Ovary (tissue), 10 donors: ENCODE measurements at places on chromosomes 3 and 15. TPM values are rescaled to one million over a fixed set of nuclear protein-coding genes. Genes with fewer than 3 reads are reported as not detected.
A peak's percentile ranks its signal among the peaks of the same experiment; 100 is the strongest.

The RAB6B gene
- 5.5 TPM for total RNA-seq

The NEK11 gene
- total RNA-seq = 10.8 TPM

The IGSF11 gene
- total RNA-seq = 18.0 TPM

The KNG1 gene
- total RNA-seq = 0.23 TPM

The SRGAP3 gene
- 16.2 TPM for total RNA-seq

The ANXA2 gene
- 436 TPM for total RNA-seq

The EIF4G1 gene
- 72.4 TPM for total RNA-seq

The NEK10 gene
- total RNA-seq = 1.0 TPM

The CHRNA7 gene
- total RNA-seq = 2.5 TPM

The SEC22A gene
- 20.9 TPM for total RNA-seq

The GOLGA8H gene
- total RNA-seq = 0.35 TPM

GRCh38 chr15:92079047-92079446 lies 225.5 kb downstream of the SLCO3A1 start:
- DNase-seq = no peak

GRCh38 chr3:47611576-47611975 lies 32.9 kb upstream of the CSPG5 start:
- DNase-seq = no peak

DNA sequence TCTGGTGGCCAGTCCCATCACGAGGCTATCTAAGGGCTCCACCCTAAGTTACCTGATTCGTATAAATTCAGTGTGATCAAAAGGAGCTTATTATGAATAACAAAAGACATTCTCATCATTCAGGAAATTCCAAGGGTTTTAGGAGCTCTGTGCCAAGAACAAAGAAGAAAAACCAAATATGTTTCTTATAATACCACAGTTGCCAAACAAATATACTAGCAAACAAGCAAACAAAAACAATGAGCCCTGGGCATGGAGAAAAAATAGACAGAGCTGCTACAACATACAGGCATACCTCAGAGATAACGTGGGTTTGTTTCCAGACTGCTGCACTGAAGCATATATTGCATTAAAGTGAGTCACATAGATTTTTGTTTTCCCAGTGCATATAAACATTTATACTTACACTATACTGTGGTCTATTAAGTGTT lies 20.2 kb upstream of the CFAP161 start:
- no peak for DNase-seq

GRCh38 chr3:3015185-3016089 lies 94.7 kb downstream of the IL5RA start:
- DNase-seq = no peak

- DNase-seq = no peak
Observed at GRCh38 chr3:165683947-165684346, 153.3 kb downstream of the BCHE start.

DNA sequence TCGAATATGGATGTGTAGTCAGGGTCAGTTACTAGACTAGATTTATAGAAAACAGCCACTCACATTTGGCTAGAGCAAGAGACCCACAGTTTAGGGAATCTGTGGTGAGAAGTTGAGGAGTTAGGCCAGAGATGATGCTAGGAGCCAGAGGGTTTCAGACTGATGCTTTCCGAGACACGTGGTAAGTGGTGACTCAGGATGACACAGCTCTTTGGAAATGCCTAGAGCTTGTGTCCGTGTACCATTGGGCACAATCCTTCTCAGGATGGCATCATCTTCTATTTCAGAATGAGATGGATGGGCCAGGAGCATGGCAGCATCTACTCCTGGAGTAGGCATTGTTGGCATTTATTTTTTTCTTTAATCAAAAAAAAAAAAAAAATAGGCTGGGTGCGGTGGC lies 28.5 kb downstream of the PTPRG start:
- DNase-seq = no peak

DNA sequence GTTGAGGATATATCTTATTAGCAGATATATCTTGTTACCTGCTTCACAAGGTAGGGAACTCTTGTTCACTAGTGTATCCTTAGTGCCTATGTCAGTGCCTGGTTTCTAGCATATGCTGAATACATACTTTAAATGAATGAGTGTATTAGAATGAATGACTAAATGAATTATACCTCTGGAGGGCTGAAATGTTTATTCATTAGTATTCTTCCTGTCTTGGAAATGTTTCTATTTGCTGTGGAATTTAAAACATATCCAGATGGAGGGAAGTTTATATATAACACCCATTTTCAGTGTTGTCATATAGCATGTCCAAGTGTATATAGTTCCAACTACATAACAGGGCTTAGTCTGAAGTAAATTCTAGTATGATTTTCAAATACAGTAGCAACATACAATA lies 581.5 kb downstream of the TBL1XR1 start:
- DNase-seq = no peak

DNA sequence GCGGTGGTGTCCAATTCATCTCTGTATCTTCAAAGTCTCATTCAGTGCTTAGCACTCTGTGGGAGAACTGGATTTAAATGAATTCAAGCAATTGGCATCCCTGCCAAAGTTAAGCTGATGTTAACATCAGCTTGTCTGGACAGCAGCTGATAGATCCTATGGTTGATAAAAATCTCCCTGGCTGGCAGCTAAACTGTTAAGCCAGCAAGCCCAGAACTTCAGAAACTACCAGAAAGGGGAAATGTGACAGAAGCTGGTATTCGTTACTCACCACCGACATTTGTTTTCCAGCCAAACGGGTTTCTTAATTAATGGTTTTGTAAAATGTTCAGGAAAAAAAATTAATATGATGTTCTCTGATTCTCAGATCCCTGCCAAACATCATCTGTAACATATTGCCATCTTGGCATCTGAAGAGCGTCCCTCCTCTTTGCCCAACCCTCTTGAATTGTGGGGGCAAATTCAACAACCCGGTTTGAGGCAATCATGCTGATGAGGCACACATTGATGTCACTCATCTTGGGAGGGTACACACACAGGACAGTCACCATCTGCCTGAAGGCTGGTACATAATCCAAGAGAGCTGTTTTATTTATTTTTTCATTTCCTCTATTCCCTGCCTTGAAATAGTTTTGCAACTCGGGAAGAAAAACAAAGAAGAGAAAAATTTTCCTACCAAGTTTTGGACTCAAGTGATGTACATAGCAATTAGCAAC lies 76.3 kb upstream of the ABHD17C start:
- DNase-seq = no peak

GRCh38 chr3:152202976-152203626 lies 65.6 kb upstream of the MBNL1 start:
- no peak for DNase-seq

- DNase-seq = no peak
Observed at GRCh38 chr3:86787091-86787490, 203.9 kb downstream of the VGLL3 start.

DNA sequence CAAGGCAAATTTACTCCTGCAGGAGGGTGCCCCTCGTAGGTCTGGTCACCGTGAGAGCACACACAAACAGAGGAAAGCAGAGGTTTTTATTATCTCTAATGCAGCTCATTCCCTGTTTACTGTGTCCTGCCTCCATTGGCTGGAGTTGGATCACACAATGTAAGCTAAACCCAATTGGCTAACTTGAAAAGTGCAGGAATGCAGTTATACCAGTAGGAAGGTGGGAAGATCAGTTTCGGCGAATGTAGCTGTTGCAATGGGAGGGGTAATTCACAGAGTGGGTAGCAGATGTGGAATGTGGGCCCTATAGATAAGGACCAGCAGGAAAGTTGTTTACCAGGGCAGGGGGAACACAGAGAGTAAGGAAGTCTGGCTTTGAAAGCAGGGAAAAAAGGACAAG lies 42.5 kb upstream of the NPAP1 start:
- DNase-seq = no peak

GRCh38 chr15:98083203-98083910 lies 122.9 kb downstream of the ARRDC4 start:
- no peak for DNase-seq

GRCh38 chr3:107216229-107216628 lies 161.0 kb upstream of the CCDC54 start:
- DNase-seq = no peak

GRCh38 chr15:40942878-40943277 lies 10.4 kb upstream of the CHAC1 start:
- no peak for DNase-seq

- DNase-seq = no peak
Observed at GRCh38 chr3:100099621-100100020, 14.7 kb downstream of the FILIP1L start.

- peak; percentile 72 for DNase-seq
Observed at GRCh38 chr15:78914027-78914764, 30.6 kb downstream of the CTSH start.

DNA sequence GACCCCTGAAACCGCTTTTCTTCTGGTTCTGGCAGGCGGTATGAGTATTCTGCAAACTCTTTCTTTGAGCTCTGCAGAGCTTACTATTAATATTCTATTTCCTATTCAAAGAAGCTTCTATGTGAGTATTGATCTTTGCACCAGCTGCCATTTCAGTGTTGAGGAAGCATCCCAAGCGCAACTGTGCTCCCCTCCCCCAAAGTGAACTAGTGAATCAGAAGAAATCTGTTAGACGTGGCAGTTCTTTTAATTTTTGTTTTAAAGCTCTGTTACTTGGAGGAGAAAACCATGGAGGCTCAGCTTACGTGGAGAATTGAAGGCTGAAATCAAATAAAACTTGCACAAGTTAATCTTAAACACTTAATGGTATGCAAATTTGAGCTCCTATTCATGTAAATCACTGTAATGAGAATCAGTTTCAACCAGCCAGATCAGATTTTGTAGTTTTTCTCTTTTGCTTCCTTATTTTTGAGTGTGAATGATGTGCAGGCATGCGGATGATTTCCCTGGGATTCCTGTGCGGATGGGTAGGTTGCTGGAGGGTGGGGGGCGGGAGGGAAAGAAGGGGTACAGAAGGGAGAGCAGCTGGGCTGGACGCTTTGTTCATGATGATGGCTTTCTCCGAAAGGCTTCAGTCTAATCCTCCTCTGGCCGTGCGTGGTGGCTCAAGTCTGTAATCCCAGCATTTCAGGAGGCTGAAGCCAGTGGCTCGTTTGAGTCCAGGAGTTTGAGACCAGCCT lies 16.1 kb upstream of the AGBL1 start:
- DNase-seq = no peak

DNA sequence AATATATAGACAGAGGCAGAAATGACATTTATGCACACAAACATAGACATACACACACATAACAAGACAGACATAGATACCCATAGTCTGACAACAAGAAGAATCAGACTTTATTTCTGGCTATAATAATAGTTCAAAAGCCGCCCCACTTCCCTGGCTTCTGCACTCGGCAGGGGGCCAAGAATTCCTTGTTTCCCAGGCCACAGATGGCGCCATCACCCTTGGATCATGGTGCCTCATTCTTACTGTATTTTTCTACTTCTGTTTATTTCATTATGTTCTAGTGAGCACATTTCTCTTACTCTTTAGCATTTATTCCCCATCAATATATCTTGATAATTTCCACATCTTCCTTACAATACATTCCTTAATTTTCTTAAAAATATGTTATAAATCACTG lies 387.5 kb downstream of the NLGN1 start:
- no peak for DNase-seq

DNA sequence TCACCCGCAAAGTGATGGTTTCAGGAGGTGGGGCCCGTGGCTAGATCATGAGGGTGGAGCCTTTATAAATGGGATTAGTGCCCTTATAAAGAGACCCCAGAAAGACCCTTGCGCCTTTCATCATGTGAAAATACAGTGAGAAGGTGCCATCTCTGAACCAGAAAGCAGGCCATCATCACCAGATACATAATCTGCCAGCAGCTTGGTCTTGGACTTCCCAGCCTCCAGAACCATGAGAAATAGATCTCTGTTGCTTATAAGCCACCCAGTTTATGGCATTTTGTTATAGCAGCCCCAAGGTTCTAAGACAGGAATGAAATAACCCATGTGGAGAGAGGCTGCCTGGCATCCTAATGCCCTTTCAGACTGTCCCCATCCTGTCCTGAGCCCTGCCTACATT lies 127.8 kb upstream of the SMAD3 start:
- DNase-seq = no peak

- no peak for DNase-seq
Observed at GRCh38 chr3:21955406-21955805, 204.4 kb upstream of the ZNF385D start.

DNA sequence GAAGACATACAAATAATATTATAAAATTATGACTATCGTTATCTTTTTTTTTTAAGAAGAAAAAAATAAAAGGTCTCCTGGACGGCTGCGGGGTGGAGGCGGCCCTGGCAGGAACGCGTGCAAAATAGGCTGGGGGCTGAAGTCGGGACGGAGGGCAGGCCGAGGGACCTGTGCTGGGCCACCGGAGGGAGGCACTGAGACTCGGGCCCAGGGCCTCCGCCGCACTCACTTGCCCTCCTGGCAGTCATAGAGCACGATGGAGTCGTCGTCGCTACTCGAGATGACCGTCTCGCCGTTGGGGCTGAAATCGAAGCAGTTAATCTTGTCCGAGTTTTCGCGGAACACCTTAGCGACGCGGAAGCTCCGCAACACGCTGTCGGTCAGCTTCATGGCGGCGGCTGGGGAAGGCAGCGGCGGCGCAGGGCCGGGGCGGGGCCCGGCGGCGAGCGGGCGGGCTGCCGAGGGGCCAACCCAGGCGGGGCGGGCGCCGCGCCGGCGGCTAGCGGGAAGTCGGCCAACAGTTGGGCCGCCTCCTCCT lies 408 bp downstream of the WDR82 start:
- no peak for DNase-seq

DNA sequence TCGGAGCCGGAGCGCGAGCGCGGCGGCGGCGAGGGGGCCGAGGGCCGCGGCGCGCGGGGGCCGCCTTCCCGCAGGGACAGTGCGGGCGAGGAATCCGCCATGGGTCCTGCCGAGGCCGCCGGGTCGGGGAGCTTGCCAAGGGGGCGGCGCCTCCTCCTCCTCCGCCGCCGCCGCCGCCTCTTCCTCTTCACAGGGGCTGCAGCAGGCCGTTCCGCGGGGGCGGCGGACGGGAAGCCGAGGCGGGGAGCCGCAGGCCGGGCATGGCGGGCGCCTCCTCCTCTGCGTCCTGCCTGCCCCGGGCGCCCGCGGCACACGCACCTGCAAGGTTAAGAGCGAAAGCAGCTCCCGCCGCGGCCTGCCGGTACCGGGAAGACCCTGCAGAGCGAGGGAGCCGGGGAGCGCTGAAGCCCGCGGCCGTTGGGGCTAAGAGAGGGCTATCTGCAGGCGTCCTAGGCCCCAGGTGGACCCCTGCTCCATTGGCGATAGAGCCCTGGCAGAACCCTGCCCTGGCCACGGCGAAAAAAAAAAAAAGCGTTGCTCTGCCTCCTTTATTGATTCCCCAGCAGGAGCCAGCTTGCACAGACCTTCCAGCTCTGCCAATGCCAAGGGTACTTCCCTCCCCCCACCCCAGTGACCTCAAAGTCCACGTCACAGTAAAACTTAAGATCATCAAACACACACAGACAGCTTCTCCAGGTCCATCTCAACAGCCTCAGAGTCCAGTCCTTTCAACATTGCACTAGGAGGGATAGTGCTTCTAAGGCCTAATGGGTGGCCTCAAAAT lies at the start of gene LYSMD2:
Gene LYSMD2 (minus strand): TSS at position 134 of the 784 bp plus-strand sequence. CDS start 33 bp downstream, at position 101.
- DNase-seq = peak; percentile 88

DNA sequence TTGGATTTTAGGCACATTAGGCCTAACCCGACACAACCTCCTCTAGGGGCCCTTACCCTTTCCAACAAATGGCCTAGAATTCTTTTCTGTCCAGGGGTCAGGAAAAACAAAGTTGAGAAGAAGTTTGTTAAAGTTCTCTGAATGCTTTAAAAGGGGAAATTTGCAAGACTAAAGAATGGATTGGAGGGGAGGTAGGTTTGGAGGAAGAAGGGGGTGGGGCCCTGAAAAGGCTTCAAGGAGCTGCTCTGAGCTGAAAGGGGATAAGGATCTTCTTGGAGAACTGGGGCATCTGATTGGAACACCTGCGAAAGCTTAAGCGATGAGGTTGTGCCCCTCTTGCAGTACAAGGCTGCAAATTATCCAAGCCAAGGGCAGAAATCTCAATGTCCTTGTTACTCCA lies 3.9 kb upstream of the SENP2 start:
- no peak for DNase-seq
